SK-N-SH treated with all-trans-retinoic acid at 6 μM for 48 hours (cell line): ENCODE measurements at places on chromosomes 11 and 22.

DNA sequence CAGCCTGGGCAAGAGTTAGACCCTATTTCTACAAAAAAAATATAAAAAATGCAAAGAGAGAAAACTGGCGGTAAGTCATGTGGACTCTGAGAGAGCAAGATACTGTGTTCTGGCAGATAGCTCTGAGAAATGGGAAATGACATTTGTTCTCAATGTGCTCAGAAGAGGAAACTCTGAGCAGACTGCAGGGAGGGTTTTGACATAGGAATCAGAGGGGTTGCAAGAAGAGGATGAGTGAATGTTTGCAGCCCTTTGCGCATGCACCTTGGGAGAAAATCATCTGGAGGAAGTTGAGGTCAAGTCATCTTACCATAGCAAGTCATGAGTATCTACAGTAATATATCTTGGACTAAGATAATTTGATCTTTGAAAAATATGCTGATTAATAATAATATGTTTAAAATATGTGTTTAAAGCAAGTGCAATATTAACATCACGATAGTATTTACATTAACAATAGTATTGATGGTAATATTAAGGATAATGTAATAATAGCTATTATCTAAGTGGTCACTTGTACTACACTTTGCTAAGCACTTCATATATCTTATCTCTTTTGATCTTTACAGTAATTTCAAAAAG lies 2.6 kb downstream of the ACER3 start:
- ATAC-seq = no peak

DNA sequence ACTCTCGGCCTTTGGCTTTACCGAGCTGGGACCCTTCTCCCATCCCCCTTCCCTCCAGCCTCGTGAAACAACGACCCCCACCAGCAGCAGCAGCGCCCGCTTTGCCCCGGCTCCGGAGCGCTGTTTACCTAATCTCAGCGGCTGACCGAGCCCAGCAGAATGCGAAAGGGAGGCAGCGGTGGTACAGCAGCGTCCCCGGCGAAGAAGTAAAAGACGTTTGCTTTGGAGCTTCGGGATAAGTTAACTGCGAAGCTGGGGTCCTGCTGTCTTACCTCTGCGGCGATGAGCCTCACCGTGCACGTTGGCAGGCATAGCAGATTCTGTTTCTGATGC lies 2.0 kb upstream of the LARGE1 start:
- peak; percentile 8; the same call in 1 of the 3 replicates for ATAC-seq

- ATAC-seq = no peak
These were observed 175.7 kb upstream of the PITPNB start for GRCh38 chr22:28094771-28095170.

GRCh38 chr11:5891216-5891800 lies 1.7 kb upstream of the OR52E5 start:
- no peak for ATAC-seq

DNA sequence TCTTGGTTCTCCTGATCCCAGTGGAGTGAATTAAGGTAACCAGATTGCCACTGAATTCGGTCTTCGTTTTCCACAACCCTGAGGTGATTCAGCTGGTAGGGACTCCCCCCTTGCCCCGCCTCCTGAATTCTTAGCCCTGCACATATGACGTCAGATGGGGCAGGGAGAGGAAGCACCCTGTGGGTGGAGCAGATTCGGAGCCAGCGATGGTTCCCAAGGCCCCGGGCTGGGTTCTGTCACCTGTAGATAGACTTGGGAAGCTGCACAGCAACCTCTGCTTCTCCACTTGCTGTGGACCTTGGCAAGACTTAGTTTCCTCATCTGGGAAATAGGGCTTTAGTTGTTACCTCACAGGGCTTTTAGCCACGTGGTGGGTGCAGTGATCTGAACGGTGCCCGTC lies 67.8 kb downstream of the CTTN start:
- no peak for ATAC-seq

- ATAC-seq = no peak
These were observed 6.1 kb upstream of the PNPLA3 start for GRCh38 chr22:43917521-43917920.

DNA sequence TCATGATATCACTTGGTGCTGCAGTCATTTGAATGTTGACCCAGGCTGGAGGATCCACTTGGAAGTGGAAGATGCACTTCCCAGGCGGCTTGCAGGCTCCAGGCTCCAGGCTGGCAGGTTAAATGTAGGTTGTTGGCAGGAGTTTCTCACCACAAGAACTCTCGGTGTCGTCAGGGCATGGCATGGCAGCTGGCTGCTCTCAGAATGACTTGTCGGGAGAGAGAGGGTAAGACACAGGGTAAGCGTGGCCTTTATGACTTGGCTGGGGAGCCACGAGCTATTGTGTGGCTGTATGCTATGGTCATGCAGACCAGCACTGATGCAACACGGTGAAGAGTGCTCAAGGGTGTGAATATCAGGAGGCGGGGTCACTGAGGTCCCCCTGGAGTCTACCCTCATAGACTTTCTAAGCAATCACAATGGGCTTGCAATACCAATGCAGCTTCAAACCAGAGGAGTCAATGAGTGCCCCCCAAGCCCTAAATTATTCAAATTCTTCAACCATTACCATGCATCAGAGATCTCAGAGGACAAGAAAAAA lies 1027.7 kb downstream of the OPCML start:
- no peak for ATAC-seq

- ATAC-seq = no peak
These were observed 58.2 kb downstream of the RBX1 start for GRCh38 chr22:41009222-41009948.
